HFFc6 (cell line): ENCODE measurements at places on chromosomes 12 and 14.

DNA sequence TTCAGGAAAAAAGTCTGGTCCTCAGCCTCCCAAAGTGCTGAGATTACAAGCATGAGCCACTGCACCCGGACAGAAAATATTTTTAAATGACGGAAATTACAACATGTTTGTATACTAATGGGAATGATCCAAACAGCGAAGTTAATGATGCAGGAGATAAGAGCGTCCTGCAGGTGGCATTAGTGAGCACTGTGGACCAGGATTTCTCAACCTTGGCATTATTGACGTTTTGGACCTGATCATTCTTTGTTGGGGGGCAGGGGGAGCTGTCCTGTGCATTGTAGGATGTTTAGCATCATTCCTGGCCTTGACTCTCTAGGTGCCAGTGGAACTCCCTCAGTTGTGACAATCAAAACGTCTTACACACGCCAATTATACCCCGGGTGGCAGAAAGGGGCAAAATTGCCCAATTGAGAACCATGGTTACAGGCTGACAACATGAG lies 34.1 kb downstream of the SCFD1 start:
- DNase-seq = peak; percentile 38

- DNase-seq = no peak
Measured at GRCh38 chr14:91935586-91935985, 11.9 kb downstream of the FBLN5 start.

DNA sequence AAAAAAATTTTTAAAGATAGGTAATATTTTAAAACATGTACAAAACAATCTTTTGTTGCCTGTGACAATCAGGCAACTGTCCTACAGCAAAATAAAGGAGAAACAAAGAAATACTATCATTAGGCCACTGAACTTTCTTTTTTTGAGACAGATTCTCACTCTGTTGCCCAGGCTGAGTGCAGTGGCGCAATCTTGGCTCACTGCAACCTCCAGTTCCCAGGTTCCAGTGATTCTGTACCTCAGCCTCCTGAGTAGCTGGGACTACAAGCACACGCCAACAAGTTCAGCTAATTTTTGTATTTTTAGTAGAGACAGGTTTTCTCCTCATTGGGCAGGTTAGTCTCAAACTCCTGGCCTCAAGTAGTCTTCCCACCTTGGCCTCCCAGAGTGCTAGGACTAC lies 16.6 kb downstream of the RPAP3 start:
- no peak for DNase-seq

DNA sequence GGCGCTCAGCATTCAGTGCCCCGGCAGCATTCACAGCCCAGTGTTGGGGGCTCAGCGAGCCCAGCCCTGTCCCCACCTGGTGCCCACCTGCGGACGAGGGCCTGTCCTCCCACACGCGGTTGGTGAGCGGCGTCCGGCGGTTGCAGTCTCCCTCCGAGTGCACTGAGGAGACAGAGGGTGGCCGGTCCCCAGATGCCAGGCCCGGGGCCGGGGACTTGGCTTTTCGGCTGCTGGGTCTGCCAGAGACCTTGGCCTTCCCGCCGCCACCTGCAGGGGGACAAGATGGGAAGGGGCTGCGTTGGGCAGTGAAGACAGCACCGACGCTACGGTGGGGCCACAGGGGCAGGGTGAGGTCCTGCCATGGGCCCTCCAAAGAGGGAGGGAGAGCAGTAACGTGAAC lies 31.2 kb downstream of the RFLNA start:
- DNase-seq = no peak
